ENCODE measurements at places on chromosomes 12 and 14.

GRCh38 chr12:94841177-94841576 is 162.3 kb downstream of the NDUFA12 start:
- DNase-seq = no peak

GRCh38 chr12:117212563-117213190 is 22.4 kb upstream of the FBXO21 start:
- DNase-seq = peak; percentile 47

- no peak for DNase-seq
Measured at GRCh38 chr14:100694579-100695422, 31.9 kb upstream of the DLK1 start.

- DNase-seq = no peak
Measured at GRCh38 chr12:28217805-28218204, 27.5 kb downstream of the CCDC91 start.

DNA sequence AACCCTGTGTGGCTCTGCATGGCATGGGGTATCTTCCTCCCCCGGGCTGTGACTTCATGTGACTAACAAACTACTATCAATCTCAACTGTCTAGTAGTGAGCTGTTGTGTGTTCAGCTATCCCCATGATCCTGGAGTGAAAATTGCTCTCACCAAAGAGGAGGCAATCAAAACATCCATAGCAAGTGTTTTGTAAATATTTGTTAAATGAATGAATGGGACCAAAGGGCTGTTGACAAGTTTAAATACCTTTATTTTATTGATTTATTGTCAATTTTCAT is 138.1 kb upstream of the CPM start:
- no peak for DNase-seq

GRCh38 chr12:54680374-54680773 is 32.2 kb upstream of the DCD start:
- DNase-seq = no peak

DNA sequence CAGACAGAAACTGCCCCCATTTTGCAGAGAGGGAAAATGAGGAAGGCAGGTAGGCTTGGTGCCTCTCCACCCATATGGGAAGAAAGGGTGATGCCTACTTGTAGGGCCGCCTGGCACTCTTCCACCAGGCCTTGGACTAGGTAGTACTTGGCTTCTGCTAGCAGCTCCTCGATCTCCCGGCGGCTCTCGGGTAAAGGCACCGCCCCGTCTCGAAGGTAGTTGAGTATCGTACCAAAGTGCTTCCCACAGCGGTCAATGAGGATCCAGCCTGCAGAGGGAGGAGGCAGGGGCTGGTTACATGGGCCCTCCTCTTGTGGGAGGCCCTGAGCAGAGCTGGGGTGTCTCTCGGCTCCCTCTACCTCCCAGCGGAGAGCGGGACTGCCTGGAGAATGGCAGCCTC is 16.6 kb downstream of the KCTD10 start:
- DNase-seq = no peak

DNA sequence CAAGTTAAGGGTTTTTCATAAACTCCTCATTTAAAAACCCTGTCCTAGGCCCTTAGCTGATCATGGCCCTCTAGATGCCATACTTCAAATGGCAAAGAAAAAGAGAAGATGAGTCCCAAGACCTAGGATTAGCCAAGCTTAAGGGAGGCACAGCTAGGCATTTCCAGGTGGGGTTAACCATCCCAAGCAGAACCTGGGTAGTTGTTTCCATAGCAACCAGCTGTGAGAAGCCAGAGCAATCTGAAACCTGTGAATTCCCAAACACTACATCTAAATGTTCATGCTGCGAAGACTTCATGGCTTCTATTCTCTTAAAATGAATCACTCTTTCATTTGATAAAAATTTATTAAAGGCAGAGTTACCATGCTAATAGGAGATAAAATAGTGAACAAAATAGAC is 372.9 kb downstream of the C12orf50 start:
- no peak for DNase-seq

- no peak for DNase-seq
Measured at GRCh38 chr12:50642761-50643160, 121.1 kb upstream of the ATF1 start.

DNA sequence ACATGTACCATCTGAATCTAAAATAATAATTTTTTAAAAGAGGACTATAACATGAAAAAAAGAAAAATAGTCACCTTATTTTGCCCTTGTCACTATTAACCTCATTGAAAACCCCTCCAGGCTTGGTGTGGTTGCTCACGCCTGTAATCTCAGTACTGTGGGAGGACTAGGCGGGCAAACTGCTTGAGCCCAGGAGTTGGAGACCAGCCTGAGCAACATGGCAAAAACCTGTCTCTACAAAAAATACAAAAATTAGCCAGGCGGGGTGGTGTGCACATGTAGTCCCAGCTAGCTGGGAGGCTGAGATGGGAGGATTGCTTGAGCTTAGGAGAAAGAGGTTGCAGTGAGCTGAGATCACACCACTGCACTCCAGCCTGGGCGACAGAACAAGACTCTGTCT is 126.3 kb upstream of the KRAS start:
- no peak for DNase-seq

DNA sequence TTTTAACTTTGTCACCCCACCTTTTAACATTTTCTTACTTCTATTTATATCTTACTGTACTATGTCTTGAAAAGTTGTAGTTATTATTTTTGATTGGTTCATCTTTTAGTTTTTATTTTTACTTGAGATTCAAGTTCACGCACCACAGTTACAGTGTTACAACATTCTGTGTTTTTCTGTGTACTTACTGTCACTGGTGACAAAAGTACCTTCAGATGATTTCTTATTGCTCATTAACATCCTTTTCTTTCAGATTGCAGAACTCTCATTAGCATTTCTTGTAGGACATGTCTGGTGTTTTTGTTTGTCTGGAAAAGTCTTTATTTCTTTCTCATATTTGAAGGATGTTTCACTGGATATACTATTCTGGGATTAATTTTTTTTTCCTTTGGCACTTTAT is 289.9 kb downstream of the BCAT1 start:
- DNase-seq = no peak

DNA sequence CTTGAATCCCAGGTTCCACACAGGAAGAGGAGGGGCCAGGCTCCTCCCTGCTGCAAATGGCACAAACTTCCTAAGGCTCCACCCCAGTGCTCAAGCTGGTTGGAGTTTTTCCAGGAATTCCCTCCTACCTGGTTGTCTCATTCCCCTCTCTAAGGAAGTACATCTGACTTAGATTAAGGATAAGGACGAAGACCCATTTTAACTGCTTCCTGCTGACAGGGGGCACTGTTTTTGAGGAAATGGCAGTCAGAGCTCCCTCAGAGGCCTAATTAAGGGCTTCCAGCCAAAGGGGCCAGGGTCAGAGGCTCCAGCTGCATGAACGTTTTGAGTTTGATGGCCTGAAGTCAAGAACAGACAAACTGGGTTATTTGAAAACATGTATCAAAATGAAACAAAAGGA is 1084.7 kb downstream of the SLC6A15 start:
- no peak for DNase-seq

DNA sequence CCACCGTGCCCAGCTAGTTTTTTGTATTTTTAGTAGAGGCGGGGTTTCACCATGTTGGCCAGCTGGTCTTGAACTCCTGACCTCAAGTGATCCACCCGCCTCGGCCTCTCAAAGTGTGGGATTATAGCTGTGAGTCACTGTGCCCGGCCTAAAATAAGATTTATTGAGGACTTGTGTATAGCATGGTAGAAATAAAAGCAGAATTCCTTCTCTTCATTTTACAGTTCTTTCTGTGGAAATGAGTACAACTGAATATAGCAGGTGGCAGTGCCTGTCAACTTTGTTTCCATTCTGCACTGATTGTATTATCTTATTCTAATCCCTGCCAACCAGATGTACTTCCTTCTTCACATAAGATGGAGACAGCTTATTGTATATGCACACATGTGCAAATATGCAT is 41.0 kb downstream of the DIP2B start:
- DNase-seq = peak; percentile 47

GRCh38 chr12:102169922-102170621 is 27.6 kb downstream of the PMCH start:
- DNase-seq = peak; percentile 22
